ENCODE measurements at places on chromosomes 2 and 18. TPM values are rescaled to one million over a fixed set of nuclear protein-coding genes. Genes with fewer than 3 reads are reported as not detected.

TDRD15 gene
- polyA plus RNA-seq = 0.08 TPM

DPYSL5 gene
- polyA plus RNA-seq = 226 TPM

TACR1 gene
- polyA plus RNA-seq = 6.2 TPM

DUSP19 gene
- 4.4 TPM for polyA plus RNA-seq

MAL gene
- polyA plus RNA-seq = 17.6 TPM

CCDC121 gene
- 6.5 TPM for polyA plus RNA-seq

ACSL3 gene
- 101 TPM for polyA plus RNA-seq

TMEM37 gene
- polyA plus RNA-seq = 4.7 TPM
